ENCODE measurements at places on chromosomes 1 and 21.

- peak; percentile 19 for DNase-seq
Observed at GRCh38 chr1:56578138-56578962, 1.0 kb downstream of the PLPP3 start.

GRCh38 chr1:33654267-33654834 is 181.9 kb downstream of the ZSCAN20 start:
- no peak for DNase-seq

- DNase-seq = no peak
Observed at GRCh38 chr1:243718893-243719292, 131.2 kb downstream of the AKT3 start.

DNA sequence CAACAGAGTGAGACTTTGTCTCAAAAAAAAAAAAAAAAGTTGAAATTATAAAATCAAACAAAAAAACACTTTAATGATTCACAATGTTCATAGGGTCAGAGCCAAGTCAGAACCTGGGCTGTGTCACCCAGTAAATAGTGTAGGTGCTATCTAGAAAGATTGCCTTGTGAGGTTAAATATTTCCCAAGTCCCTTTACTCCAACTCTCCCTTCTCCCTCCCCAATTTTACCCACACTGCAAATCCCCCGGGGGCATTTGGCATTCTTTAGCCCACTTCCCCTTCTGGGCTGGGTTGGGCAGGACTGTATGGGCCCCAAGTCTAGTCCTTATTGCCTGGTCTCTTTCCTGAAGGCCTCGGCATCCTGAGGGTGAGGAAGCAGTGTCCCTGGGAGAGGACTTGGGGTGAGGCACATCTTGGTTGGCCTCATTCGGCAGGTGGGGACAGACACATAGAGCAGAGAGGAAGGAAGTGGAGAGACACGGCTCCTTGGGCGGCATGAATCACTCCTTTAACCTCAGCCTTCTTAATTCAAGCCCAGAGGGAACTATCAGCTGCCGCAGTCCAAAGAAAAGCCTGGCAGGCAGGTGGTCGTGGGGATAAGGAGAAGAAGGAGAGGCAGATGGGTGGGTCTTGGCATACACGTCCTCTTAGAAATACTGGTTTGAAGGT is 8.2 kb downstream of the ADORA1 start:
- no peak for DNase-seq

GRCh38 chr21:28325618-28326017 is 667.1 kb downstream of the LTN1 start:
- DNase-seq = no peak

DNA sequence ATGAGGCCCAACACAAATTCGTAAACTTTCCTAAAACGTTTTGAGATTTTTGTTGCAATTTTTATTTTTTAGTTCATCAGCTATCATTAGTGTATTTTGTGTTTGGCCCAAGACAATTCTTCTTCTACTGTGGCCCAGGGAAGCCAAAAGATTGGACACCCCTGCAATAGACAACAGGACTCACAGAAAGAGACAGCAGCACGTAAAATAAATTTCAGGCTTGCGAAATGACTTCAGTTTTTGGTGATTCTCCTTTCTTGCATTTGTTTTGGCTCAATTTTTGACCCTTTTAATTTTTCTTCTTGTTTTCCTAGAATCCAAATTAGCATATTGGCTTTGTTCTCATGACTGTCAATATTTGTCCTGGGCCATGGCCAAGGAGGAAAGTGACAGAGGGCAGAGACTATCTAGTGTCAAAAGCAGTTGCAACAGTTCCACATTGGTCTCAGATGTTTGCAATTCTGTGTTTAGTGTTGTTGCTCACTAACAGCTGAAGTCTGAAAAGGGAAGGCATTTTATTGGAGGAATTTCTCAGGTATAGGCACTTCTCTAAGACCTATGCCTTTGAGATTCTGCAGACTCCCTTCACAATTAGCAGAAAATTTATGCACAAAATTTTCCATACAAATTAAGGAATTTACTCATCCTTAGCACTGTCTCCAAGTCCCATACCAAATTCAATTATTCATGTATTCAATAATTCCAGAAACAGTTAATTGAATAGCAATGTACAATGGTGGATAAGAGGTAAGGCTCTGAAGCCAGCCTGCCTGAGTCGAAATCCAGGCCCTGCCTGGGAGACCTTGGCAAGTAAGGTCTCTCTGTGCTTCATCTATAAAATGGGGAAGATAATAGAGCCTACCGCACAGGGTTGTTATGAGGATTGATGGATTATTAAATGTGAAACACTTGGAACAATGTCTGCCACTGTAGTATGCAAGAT is 160.9 kb upstream of the IVNS1ABP start:
- no peak for DNase-seq

DNA sequence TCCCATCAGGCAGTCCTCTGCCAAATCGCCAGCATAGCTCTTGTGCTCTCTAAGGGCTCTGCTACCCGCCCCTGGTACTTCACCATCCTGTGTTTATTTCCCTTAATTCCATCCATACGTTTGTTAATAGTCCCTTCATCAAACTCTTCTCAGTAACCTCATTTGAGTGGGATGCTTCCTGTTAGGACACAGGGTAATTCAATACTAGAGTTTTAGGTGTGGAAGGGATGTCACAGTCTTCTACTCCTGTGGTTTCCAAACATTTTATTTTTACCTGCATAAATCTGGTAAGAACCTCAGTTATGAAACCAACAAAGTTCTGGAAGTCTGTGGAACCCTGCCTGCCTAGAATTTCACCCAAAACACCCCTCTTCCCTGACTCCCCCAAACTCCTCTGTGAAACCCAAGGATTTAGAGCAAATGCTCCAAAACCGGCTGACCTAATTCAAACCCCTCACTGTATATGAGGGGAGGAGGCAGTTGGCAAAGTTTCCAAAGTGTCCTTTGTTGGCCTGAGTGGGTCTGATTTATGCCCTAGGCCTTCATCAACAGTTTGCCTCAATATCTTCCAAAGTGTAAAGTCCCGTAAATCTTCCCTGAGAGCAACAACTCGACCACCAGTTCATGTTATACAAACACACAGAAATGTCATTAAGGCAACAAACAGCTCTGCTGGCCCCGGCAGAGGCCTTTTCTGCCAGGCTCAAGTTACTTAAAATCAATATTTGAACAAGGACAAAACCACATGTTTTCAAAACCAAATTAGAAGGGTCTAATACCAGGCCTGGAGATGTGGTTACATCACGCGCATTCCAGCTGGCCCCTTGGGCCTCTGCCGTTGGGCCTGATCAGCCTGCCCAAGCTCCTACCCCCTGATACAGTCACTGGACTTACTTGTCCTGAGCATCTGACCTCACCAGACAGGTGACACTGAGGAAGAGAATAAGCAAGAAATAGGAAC is 82.4 kb upstream of the FGGY start:
- DNase-seq = no peak

DNA sequence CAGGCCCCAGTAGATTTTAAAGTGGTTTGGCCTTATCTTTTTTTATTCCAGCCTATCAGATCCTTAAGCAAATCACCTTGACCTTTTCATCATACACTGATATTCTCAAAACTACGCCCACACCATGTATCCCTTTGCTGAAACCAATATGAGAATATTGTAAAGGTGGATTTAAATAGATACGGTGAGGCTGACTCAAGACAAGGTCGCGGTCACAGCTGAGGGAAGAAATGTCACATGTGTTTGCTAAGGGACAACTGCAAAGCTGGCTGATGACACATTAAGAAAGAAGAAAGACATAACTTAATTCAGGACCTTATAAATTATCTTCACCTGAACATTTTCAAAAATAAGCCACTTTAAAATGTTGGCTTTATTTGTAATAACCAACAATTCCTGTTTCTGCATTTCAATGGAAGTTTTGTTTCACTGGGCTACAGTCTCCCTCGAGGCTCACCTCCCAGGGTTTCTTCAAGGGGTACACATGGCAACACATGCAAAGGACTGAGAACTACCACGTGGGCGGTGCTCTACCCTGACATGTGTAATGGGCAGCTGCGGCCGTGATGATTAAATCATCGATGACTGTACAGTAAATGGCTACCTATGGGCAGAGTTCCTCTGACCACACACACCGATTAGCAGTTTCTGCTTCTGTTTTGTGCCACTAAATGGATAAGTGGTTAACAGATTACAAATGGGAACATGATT is 189.5 kb downstream of the SIPA1L2 start:
- no peak for DNase-seq

GRCh38 chr1:169266133-169266532 is 101.5 kb downstream of the NME7 start:
- DNase-seq = no peak

DNA sequence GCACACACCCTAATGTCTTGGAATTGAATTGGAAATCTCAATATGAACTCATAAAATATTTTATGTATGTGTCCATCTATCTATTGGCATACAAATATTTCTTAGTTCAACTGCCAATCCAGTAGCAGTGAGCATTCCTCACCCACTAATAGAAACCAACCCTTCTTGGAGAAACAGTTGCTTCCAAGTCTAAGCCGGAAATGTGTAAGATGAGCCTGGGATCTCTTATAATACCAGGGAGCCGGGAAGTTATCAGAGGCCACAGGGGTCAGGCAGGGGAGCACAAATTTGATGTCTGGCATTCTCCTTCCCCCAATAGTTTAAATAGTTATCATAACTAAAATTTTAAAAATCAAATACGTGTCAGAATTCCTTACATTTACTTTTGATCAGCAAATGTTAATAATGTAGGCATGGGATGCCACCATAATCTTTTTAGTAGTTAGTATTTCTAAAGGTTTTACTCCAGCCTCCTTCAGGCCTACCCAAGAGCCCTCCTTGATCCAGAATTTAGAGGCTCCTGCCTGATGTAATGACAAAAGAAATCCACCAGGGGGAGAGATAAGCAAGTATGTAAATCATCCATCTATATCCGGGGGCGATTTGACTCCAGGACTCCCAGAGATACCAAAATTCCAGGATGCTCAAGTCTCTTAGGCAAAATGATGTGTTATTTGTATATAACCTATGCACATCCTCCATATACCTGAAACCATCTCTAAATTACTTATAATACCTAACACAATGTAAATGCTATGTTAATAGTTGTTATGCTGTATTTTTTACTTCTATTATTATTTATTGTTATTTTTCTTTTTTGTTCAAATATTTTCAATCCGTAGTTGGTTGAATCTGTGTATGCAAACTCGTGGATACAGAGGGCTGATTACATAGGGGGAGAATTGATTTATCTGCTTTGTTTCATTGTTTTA is 218.7 kb upstream of the COA6 start:
- DNase-seq = peak; percentile 2

DNA sequence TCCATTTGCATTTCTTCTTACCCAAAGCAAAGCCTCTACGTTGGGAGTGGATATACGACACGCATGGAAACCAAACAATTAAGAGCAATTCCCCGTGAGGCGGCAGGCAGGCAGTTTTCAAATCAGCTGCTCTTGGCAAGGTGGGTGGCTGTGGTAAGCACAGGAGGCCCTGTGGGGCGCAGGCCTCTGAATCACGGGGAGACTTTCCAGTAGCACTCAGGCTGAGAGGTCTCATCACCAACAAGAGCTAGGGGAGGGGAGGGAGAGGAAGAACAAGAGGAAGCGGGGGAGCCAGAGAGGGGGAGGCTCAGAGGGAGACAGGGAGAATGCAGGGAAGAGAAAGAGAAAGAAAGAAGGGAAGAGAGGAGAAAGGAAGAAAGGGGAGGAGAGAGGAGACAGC is 56.4 kb downstream of the MT1HL1 start:
- no peak for DNase-seq

DNA sequence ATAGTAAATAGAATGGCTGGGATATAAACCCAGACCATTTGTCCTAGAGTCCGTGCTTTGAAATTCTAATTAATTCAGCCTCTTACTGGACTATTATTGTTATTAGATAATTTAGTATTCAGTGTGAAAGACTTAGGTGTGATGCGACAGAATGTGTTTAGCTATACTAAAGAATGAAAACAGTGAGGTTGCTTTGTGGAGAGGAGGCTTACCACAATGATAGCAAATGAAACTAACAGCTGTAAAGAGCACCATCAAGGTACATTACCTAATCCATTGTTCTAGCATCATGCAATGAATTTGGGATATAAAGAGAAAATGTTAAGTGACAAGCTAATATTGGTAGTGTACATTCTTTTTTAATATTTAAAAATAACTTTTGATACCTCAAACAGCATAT is 911.1 kb downstream of the KCNT2 start:
- DNase-seq = no peak

- DNase-seq = no peak
Observed at GRCh38 chr1:110300412-110301085, 38.6 kb upstream of the RBM15 start.

DNA sequence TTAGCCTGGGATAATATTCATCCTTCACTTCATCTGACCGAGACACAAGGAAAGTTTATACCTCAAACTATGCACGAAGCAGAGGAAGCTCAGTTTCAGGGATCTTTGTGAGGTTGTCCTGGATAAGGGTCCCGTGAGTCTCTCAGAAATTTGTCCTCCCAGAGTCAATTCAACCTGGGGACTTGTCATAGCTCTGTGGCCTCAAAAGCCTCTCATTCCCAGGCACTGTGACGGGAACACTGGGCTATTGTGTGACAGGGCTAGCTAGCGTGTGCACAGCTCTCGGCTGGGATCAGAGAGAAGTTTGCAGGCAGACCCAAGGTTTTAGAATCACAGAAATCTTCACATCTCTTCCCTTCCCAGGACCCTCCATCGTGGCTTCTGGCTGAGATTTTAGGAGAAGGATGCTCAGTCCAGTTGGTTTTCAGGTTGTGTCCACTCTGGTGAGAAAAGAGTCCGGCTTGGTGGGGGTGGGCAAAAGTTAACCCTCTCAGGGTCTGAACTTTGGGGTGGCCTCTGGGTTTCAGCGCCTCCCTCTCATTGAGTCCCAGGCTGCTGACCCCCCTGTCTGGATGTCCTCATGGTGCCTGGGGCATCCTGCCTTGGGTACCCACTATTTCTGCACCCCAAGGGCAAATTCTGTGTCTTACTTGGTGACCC is 20.4 kb upstream of the LBR start:
- peak; percentile 50 for DNase-seq

GRCh38 chr1:22705586-22705985 is 5.1 kb upstream of the EPHB2 start:
- DNase-seq = no peak

DNA sequence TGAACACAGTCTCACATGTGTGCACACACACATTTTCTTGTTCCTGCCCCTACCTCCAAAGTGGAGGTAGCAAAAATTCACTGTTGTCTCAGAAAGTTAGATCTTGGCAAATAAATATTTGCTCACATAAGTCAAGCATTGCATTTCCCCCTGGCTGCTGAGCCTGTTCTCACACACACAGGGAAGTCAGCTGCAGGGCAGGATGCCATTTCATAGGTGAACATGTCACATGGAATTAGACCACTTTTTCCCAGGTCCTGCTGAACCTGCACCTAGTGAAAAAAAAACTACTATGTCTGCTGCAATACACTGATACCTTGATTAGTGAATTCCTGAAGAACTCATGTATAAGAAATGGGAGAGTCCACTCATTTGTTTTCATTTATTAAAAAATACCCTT is 5.3 kb upstream of the CD55 start:
- DNase-seq = no peak
